ENCODE measurements at places on chromosomes 12 and 14.

- H3K36me3 ChIP-seq: peaks cover 24% of the 10 kb centered on the region
- H3K27ac ChIP-seq: no peak overlapping the region
- H3K4me1 ChIP-seq: peaks cover 19% of the 10 kb centered on the region
- no peak overlapping the region for H3K4me3 ChIP-seq
- no peak for DNase-seq
These were observed 4.9 kb downstream of the CERS5 start for GRCh38 chr12:50162230-50162629.

- no peak overlapping the region for H3K4me3 ChIP-seq
- H3K27me3 ChIP-seq: no peaks in the 10 kb centered on the region
- no peaks in the 10 kb centered on the region for H3K4me1 ChIP-seq
- no peak for DNase-seq
These were observed 42.5 kb downstream of the MAP4K5 start for GRCh38 chr14:50489851-50490250.

GRCh38 chr14:23294734-23295561 lies 7.7 kb downstream of the PPP1R3E start:
- peaks cover 27% of the 10 kb centered on the region for H3K36me3 ChIP-seq
- H3K4me3 ChIP-seq: no peak overlapping the region
- H3K27ac ChIP-seq: peak overlapping the region; percentile 21
- peak; percentile 65 for DNase-seq

DNA sequence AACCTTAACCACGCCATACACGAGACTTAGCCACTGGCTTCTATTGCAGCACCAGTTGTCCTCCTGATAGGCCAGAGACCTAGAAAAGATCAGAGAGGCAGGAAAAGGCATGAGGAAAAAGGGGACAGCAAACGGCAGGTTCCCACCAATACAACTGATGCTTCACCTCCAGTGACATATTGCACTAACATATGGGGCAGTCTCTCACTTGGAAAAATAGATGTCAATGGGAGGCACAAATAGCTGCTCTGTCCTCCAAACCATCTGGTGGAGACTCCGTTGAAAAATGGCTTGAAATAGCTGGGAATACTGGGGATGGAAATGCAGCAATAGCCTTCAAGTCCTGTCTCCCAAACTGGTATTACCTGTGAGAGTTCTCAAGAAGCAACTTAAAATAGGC lies 20.3 kb downstream of the SLC8A3 start:
- H3K4me3 ChIP-seq: no peak overlapping the region
- no peak overlapping the region for H3K27ac ChIP-seq
- H3K27me3 ChIP-seq: peaks cover 16% of the 10 kb centered on the region
- no peaks in the 10 kb centered on the region for H3K36me3 ChIP-seq

DNA sequence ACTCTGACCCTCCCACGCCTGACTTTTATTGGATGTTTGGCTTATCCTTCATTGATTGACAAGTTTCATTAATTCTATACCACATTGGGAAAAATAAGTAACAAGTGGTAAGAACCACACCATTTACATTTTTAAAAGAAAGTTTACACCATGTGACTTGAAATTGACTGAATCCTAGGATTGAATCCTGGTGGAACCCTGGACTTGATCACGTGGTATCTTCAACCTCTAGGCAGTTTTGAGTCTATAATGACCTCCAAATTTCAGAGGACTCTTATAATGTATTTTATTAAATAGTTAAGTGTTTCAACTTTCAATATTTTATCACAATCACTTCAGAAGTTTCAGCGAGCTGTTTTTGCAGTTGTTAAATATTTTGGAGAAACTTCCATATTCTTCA lies 172.0 kb downstream of the SLC6A15 start:
- H3K4me3 ChIP-seq: no peak overlapping the region
- no peaks in the 10 kb centered on the region for H3K27me3 ChIP-seq
- no peaks in the 10 kb centered on the region for H3K4me1 ChIP-seq
- no peak overlapping the region for H3K27ac ChIP-seq

DNA sequence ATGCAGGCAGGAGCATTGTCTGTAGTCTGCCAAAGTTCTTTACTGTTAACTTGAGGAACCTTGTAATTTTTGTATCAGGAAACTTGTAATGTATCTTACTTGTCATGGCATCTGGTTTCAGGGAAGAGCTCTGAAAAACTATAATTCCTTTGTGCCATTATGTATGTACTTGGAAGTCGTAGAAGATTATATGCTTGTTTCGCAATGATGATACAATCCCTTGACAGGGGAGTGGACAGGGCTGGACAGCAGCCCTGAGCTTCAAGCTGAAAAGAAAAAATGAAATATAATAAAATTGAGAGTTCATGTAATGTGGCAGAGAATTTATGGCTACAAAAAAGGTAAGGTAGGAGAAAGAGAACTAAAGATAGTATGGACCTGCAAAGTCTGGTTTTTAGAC lies 7.4 kb upstream of the DLGAP5 start:
- H3K36me3 ChIP-seq: no peaks in the 10 kb centered on the region
- no peak for DNase-seq
- no peak overlapping the region for H3K27ac ChIP-seq

DNA sequence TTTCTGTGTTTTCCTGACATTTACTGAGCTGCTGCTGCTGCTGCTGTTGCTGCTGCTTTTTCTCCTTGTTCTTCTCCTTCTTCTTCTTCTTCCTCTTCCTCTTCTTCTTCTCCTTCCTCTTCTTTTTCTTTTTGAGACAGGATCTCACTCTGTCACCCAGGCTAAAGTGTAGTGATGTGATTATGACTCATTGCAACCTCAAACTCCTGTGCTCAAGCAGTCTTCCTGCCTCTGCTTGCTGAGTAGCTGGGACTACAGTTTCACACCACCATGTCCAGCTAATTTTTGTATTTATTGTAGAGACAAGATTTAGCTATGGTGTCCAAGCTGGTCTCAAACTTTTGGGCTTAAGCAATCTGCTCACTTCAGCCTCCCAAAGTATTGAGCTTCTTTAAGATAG lies 95.8 kb downstream of the TMTC3 start:
- peaks cover 3% of the 10 kb centered on the region for H3K4me1 ChIP-seq
- H3K36me3 ChIP-seq: no peaks in the 10 kb centered on the region
- no peaks in the 10 kb centered on the region for H3K27me3 ChIP-seq
- H3K27ac ChIP-seq: no peak overlapping the region
- no peak overlapping the region for H3K4me3 ChIP-seq

- H3K36me3 ChIP-seq: no peaks in the 10 kb centered on the region
- H3K4me3 ChIP-seq: no peak overlapping the region
- no peak overlapping the region for H3K27ac ChIP-seq
- no peaks in the 10 kb centered on the region for H3K27me3 ChIP-seq
- DNase-seq: no peak
- H3K4me1 ChIP-seq: peaks cover 3% of the 10 kb centered on the region
These were observed 1019.2 kb downstream of the BCL11B start for GRCh38 chr14:98252820-98253219.

GRCh38 chr12:89062996-89063395 lies 289.3 kb downstream of the DUSP6 start:
- H3K4me3 ChIP-seq: no peak overlapping the region
- H3K27me3 ChIP-seq: no peaks in the 10 kb centered on the region
- no peak for DNase-seq

GRCh38 chr14:38143170-38143569 lies 64.5 kb upstream of the SSTR1 start:
- DNase-seq: no peak
- H3K27me3 ChIP-seq: no peaks in the 10 kb centered on the region
- H3K27ac ChIP-seq: no peak overlapping the region
- no peaks in the 10 kb centered on the region for H3K4me1 ChIP-seq

DNA sequence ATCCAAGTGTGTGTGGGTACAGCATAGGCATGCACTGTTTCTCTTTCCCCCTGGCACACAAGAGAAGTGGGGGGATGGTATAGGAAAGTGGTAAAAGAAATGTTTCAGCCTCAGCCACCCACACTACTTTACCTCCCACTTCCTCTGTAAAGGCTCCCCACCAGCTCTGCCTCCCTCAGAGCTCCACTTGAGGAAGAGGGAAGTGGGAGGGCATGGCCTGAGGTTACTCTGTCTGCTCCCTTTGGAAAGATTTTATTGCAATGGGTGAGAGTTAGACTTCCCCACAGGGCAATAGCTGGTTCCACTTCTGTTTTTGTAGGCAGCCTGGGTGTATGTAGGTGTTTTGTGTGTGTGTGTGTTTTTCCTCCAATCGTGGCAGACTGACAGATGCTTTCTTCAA lies 145.3 kb downstream of the SSPN start:
- peaks cover 18% of the 10 kb centered on the region for H3K36me3 ChIP-seq
- peaks cover 36% of the 10 kb centered on the region for H3K4me1 ChIP-seq
- no peak overlapping the region for H3K4me3 ChIP-seq
- no peak for DNase-seq

DNA sequence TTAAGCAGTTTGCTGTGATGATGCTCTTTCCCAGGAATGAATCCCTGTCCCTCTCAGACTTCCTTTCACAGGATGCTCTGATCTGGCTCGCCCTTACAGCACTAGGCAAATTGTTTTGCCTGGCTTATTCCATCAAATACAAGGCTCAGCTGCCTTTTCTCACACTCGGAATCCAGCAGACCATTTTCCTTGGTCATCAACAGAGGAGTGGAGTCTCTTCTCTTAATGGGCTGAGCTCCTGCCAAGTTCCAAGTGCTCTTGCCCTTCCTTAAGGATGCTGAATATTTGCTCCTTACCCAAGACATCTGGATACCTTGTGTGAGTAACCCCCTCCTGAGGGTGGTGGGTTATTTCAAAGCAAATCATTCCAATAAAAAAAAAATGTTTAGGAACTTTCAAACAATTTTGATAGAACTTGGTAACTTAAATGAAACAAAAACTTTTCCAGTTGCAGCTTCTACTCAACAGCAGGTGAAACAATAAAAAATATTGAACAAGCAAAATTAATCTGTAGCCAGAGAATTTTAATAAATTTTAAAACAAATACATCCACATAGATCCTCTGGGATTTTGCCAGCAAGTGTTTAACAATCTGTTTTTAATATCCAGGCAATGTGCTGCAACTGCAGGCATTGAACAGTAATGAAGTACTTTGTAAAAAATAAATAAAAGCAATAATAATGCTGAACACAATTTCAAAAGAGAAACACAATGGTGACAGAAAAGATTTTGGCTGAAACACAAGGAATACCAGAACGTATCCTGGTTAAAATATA lies 264.0 kb upstream of the FAR2 start:
- no peak overlapping the region for H3K27ac ChIP-seq
- no peak overlapping the region for H3K4me3 ChIP-seq
- no peaks in the 10 kb centered on the region for H3K4me1 ChIP-seq
- H3K27me3 ChIP-seq: no peaks in the 10 kb centered on the region
- DNase-seq: no peak

DNA sequence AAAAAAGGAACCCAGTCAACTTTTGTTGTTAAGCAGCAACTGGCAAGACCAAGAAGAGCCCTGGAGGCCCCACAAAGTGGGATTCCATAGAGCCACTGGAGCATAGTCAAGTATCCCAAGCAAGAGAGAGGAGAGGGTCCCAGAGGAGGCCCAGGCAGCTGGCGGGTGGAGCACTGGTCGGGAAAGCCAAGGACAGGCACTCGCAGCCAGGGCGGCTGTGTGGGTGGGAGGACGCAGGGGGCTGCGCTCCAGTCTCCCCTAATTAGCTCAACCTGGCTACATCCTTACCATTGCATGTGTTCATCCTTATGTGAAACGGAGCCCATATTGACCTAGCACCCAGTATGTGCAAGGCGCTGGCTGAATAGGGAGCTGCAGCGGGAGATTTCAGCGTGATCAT lies 18.3 kb upstream of the ZFP36L1 start:
- no peak overlapping the region for H3K27ac ChIP-seq
- peaks cover 45% of the 10 kb centered on the region for H3K4me1 ChIP-seq
- no peaks in the 10 kb centered on the region for H3K27me3 ChIP-seq
- H3K4me3 ChIP-seq: no peak overlapping the region
- no peak for DNase-seq
- H3K36me3 ChIP-seq: peaks cover 4% of the 10 kb centered on the region

DNA sequence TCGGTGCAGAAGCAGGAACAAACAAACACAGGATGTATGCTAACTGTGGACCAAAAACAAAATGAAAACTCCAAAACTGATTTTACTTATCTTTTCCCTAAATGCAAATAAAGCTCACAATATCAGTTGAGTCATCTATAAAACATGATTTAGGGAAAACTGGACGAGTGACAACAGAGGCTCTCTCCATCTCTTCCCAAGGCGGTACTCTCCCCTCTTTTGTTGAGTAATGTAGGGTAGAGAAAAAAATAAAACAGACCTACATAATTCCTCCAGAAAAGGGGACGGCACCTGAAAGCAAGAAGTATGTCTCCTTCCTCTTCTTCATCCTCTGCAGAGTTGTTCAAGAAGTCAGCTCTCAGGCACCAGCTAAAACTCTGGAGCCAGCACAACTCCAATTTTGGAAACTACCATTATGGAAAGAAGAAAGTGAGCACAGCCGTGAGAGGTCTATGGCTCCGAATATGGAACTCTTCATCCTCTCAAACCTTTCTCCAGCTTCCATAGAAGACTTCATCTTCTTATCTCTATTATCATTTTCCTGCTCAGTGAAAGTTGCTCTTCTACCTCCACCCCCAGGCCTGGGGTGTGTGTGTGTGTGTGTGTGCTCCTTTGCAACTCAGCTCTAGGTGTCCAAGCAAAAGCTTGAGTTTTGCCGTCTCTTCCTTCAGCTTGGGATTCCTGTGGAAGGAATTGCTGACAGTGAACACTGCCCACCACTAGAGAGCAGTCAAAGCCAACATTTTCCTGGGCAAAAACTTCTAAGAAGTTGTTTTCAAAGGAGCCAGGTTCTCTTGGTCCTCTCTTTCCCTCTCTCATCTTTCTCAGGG lies 155.4 kb downstream of the DIO2 start:
- DNase-seq: no peak
- H3K36me3 ChIP-seq: no peaks in the 10 kb centered on the region
- H3K4me3 ChIP-seq: no peak overlapping the region
- no peaks in the 10 kb centered on the region for H3K4me1 ChIP-seq
- H3K27me3 ChIP-seq: no peaks in the 10 kb centered on the region

DNA sequence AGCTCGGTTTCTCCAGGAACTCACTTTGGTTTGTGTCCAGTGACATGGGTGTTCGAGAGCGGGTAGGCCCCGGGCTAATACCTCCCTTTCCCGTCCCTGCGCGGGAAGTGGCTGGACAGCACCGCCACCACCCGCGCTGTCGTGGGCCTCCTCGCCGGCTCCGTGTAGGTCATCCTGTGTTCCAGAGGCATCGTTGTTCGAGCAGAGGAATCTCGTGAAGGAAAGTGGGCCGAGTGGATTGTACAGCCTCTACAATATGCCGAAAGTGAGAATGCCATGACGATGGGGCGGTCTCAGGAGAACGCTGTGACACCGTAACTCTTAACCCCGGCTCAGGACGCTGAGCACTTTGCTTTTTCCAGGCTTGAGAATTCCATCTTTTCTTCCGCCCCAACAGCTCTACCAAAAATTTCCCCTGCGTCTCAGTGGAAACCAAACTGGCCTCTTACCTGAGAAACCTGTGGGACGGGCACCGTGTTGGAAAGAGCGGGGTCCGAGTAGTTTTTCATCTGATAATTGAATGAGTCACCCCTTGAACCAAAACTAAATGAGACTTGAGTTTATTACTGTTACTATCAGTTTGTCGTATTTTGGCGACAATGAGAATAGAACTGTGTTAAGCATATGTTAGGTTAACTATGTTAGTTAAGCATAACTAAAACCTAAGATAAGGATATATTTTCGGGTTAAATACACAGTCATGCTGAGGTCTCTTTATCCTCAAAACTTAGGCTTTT lies 510 bp downstream of the EIF2S1 start:
- peaks cover 53% of the 10 kb centered on the region for H3K4me1 ChIP-seq
- peak overlapping the region; percentile 93 for H3K4me3 ChIP-seq
- peak overlapping the region; percentile 96 for H3K27ac ChIP-seq
- no peak for DNase-seq
- peaks cover 23% of the 10 kb centered on the region for H3K36me3 ChIP-seq
